ENCODE measurements at places on chromosomes 11 and 22. TPM values are rescaled to one million over a fixed set of nuclear protein-coding genes. Genes with fewer than 3 reads are reported as not detected.
A peak's percentile ranks its signal among the peaks of the same experiment; 100 is the strongest.

The CBLIF gene
- polyA plus RNA-seq = 0.20 TPM

The GRIK4 gene
- polyA plus RNA-seq = 1.3 TPM

The ART1 gene
- 0.38 TPM for polyA plus RNA-seq

The CCDC87 gene
- polyA plus RNA-seq = 0.27 TPM

The SC5D gene
- polyA plus RNA-seq = 67.7 TPM

The JHY gene
- 13.7 TPM for polyA plus RNA-seq

The ME3 gene
- 29.7 TPM for polyA plus RNA-seq

The TMEM45B gene
- polyA plus RNA-seq = 21.5 TPM

The LGR4 gene
- 152 TPM for polyA plus RNA-seq

DNA sequence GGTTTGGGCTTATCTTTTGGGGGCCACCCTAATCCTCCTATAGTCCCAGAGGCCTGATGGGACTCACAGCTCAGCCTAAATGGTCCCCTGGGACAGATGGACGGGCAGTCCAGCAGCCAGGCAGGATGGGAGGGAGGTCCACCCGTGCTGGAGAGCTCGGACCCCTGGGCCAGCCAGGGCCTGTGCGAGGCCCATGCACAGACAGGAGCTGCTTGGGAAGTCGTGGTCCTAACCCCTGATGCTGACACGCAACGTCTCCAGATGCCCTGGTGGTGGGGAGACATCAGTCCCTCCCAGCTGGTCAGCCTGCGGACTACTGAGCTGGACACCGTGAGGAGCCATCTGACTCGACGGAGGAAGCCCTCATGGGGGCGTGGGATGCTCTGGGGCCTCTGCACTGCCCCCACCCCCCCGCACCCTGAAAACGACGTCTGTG, 31.2 kb upstream of the MUC5AC start:
- no peak for DNase-seq

DNA sequence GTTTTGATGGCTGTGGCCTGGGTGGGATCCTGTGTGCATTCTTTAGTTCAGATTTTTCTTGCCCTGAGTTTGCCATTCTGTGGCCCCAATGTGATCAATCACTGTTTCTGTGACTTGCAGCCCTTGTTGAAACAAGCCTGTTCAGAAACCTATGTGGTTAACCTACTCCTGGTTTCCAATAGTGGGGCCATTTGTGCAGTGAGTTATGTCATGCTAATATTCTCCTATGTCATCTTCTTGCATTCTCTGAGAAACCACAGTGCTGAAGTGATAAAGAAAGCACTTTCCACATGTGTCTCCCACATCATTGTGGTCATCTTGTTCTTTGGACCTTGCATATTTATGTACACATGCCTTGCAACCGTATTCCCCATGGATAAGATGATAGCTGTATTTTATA, 620 bp downstream of the OR4C16 start:
- no peak for DNase-seq

- no peak for DNase-seq
Measured at GRCh38 chr11:2858995-2859698, 26.4 kb downstream of the CDKN1C start.

GRCh38 chr11:120168960-120169681, 31.2 kb upstream of the TRIM29 start:
- peak; percentile 77 for DNase-seq

- no peak for DNase-seq
Measured at GRCh38 chr11:2511421-2512369, 66.9 kb downstream of the KCNQ1 start.

GRCh38 chr22:24129980-24130379, 51.3 kb upstream of the SUSD2 start:
- no peak for DNase-seq

GRCh38 chr11:47400768-47401279, 7.6 kb upstream of the SLC39A13 start:
- DNase-seq = no peak

DNA sequence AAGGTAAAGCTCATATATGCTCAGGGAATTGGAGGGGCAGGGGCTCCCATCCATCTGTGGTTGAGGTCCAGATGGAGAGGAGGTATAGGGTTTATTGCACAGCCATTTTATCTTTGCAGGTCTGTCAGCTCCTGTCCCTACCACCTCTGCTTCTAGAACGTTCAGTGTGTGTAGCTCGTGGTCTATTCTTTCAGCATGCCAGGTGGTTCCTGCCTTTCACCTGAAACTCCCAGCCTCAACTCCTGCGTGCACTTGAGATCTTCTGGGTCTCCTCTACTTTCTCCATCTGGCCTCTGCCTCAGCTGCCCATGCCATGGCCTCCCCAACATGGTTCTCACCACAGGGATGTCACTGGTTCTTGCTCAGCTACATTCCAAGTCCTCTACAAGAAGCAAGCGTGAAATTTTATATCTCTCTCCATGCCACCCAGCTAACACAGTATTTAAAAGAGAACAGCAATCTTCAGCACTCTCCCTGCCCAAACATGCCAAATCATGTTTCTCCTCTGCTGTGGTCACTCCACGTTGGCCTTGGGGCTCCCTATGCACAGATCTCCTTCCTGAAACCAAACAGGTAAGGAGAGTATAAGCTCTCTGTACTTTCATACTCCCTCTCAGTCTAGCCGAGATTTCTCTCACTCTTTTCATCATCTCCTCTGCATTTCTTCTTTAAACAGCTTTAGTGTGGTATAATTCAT, 157.8 kb upstream of the TRPC6 start:
- DNase-seq = no peak

DNA sequence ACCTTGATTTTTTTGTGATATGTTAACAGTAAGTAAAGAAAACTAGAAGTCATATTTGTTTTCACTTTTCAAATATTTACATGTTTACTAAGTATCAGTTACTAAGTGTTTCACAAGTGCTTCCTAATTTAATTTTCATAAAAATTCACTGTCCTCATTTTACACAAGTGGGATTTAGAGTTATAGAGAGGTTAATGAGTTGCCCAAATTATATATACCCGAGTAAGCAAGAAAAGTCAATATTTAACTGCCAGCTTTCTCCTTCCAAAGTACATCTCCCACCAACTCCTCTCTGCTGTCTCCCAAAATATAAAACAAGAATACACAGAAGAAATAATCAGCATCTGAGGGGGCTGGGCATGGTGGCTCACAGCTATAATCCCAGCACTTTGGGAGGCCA, 896.7 kb upstream of the ANO3 start:
- DNase-seq = no peak

All from left kidney (tissue), 8 donors.